ENCODE measurements at places on chromosomes 7 and 10.

DNA sequence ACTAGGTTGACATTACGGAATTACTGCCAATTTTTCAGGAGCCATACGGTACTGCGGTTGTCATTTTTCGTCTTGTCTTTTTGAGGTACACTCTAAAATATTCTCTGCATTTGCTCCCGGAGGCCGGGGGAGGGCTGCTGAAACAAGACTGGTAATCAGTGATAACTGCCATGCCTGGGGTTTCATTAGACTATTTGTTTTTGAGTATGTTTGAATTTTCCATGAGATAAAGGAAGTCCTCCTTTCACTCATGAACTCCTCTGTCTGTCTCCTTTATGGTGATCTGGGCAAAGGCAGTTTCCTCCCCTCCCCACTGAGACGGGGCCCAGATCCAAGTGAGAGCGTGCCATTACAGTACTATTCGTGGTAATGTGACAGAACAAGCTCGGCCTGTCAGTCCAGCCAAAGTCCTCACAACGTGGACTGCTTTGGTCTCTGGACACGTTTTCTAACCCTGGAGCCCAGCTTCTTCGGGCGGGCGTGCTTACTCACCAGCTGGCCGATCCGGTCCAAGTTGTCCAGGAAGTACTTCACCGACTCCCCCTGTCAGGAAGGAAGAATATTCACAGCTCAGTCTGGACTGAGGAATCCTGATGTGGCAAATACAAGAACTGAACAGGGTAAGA is 45.1 kb downstream of the AMZ1 start:
- no peak for DNase-seq

- no peak for DNase-seq
These were observed 23.8 kb downstream of the CXCL12 start for GRCh38 chr10:44361109-44361508.

GRCh38 chr10:63083904-63084689 is 49.0 kb upstream of the NRBF2 start:
- peak; percentile 20 for DNase-seq

DNA sequence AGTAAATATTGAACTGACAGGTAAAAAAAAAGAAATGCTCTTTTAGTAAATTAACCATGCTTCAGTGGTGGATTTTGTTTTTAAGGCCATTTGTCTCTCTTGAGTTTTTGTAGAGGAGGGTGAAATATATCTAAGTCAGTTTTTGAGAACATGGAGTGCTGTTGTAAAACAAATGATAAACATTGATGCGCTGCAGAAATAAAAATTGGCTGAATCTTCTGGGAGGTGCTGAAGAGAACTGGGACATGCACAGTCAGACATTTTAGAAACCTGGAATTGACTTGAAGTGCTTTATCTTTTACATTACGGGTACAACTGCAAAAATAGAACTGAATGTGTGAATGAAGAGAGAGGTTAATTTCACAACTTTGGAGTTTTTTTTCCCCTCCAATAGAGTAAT is 203.0 kb upstream of the HDAC9 start:
- DNase-seq, result no peak

DNA sequence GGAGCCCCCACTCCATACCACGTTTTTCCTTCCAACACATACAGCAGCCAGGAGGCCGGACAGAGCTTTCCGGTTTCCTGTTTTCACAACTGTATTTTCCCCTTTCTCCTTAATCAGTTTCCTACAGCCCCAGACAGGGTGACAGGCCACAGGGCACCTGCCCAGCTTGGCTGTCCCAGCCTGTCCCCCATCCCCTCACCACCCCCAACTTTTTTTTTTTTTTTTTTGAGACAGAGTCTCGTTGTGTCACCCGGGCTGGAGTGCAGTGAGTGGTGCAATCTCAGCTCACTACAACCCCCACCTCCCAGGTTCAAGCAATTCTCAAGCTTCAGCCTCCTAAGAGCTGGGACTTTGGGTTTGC is 10.3 kb upstream of the HSPB1 start:
- no peak for DNase-seq

GRCh38 chr10:132417957-132418441 is 21.0 kb downstream of the PWWP2B start:
- DNase-seq, result no peak

DNA sequence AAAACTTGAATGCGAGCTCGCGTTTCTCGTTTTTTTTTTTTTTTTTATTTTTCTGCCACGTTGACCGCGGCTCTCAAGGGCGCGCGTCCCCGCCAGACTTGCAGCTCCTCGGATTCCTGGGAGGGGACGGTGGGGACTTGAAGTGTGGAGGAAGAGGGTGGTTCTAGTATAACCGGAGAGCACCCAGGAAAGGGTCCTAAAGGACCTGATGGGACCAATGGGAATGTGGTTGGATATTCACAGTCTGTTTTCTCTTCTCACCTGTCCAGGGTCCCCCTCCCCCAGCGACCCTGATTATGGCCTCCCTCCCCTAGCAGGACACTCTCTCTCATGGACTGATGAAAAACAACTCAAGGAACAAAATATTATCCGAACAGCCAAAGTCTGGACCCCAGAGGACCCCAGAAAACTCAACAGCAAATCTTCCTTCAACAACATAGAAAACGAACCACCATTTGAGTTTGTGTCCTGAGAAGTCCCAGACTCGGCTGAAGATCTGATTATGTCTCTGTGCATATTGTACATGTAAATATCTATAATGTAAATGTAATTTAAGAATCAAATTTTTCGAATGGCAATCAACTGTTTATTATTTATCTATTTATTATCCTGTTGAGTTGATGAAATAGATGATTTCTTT is 1.4 kb downstream of the PTF1A start:
- no peak for DNase-seq

- DNase-seq, result no peak
These were observed 13.5 kb upstream of the PRPS1L1 start for GRCh38 chr7:18041191-18041590.

GRCh38 chr10:3169673-3170072 is 2.9 kb downstream of the PITRM1 start:
- DNase-seq, result no peak

GRCh38 chr10:73076360-73077183 is 20.1 kb downstream of the P4HA1 start:
- no peak for DNase-seq

- DNase-seq, result no peak
These were observed 86.1 kb upstream of the MTPN start for GRCh38 chr7:136063326-136063666.

- no peak for DNase-seq
These were observed 709 bp downstream of the ARPC1B start for GRCh38 chr7:99375070-99375807.

DNA sequence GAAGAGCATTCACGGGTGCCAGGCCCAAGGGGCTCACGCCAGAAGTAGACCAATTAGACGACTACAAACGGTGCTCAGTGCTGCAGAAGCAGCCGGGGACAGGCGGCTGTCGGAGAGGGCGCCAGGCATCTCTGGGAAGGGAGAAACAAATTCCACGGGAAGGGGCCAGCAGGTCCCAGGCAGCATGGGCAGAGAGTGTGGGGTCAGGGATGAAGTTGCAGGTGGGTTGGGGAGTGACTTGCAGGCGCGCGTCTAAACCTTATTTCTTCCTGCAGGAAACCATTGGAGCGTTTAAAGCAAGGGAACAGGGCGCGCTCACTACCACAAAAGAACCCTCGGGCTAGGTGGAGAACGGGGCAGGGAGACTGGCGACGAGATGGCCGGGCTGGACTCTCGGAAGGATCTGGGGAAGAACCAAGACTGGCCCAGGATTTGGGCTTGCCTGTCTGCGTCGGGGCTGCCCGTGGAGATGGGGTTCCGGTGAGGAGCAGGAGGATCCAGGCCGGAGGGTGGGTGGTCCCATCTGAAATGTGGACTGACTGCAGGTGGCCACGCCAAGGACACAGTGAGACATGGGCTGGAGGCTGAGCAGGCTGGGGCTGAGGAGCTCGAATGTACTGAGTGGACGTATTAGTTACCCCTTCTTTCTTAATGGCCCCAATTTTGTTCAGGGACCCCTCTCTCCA is 116.3 kb upstream of the DIP2C start:
- no peak for DNase-seq

- no peak for DNase-seq
These were observed 43.0 kb upstream of the GRM3 start for GRCh38 chr7:86600506-86601290.

DNA sequence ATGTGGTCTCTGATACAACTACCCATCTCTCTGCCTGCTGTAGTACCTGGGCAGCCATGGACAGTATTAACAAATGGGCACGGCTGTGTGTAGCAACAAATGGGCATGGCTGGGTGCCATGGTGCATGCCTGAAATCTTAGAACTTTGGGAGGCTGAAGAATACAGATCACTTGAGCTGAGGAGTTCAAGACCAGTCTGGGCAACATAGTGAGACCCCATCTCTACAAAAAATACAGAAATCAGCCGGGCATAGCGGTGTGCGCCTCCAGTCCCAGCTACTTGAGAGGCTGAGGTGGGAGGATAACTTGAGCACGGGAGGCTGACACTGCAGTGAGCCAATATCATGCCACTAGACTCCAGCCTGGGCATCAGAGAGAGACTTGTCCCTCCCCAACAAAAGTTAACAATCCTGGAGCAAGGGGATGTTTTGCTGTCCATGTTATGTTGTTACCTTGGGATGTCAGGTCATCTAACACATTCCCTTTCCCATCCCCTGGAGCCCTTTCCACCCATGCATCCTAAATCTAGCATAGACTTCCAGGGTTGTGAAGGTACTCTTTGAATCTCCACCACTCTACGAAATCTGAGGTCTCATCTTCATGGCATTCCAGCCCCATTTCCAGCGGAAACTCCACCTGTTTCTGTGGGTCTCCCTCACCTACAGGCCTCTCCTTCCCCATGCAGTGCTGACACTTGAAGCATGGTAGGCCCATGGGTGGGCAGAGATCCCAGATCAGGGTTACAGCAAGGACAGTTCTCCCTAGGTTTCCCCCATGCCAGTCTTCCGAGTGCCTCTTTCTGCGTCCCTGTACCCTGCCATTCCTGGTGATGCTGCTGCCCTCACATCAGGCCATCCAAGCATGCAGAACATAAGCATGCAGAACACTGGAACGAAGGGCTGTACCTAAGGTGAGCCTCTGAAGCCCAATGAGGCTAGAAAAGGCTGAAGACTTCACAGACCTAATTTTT is 13.1 kb downstream of the FXYD4 start:
- no peak for DNase-seq

GRCh38 chr10:67665491-67665890 is 30.5 kb downstream of the CTNNA3 start:
- no peak for DNase-seq

DNA sequence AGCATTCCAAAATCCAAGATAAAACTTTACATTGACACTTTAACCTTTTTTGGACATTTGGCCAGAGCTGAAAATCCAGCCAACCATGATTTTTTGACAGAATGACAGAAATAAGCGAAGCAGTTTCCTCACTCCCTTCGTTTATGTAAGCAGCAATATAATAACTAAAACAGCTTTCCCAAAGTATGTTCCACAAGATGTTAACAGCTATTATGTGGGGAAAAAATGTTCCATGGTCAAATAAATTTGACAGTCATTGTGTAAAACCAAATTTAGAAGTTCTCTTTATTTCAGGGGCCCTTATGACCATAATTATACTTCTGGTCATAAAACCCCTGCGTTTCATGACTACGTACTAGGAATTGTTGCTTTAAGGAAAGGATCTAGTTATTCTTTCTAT is 416.5 kb downstream of the MAGI2 start:
- no peak for DNase-seq

DNA sequence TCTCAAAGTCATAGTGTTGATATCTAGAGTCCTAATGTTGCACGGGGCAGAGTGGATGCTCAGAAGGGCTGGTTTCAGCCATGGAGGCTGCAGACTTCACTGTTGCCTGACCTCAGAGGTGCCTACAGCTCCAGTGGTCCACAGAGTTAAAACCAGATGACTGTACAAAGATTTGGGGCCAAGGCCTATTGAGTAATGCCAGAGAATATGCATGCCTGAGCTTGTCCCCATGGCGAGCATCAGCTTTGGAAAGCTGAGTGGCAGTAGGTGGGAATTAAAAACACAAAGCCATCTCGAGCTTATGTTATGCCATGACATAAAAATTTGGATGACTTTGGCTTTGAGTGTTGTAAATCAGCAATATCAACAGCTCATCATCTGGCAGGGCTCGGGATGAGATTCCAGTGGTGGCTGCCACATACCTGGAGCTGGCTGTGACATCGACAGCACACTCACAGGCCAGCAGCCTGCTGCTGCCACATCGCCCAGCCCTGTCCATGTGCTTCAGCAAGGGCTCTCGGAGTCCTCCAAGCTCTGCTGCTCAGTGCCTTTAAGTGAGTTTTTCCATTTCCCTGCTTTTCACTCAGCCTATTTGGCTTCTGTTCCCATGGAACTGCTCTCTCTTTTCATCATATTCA is 379.6 kb downstream of the TNS3 start:
- peak; percentile 10 for DNase-seq

DNA sequence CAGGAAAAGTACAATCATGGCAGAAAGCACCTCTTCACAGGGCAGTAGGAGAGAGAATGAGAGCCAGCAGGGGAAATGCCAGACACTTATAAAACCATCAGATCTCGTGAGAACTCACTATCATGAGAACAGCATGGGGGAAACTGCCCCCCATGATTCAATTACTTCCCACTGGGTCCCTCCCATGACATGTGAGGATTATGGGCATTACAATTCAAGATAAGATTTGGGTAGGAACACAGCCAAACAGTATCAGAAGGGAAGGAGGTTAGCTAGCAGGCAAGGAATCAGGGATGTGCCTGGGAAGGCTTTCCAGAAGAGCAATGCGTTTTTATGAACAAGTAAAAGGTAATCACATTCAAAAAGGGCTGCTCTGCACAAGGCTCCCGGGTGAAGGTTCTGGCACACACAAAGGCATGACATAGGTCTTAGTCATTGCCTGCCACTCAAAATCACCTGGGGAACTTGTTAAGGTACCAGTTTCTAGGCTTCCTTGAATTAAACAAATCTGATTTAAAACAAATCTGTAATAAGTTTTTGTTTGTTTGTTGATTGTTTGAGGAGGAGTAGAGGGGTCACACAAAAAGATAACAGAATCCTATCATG is 40.9 kb downstream of the BMPER start:
- DNase-seq, result no peak

- no peak for DNase-seq
These were observed 8.3 kb upstream of the OCM start for GRCh38 chr7:5872326-5872725.

DNA sequence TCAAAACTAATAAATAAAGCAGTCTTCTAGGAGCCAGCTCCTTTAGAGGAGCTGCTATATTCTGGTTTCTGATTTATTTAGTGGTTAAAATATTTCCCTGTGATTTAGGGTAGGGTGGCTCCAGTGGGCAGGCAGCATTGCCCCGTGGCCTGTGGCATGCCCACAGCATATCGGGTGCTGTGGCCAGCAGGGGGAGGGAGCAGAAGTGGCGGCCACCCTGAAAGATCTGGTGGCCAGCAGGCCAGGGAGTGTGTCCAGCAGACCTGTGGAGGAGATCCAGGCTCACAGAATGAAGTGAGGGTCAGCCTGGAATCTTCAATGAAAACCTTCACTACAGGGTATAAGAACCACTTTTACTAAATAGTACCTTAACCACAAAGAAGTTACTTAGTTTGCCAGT is 189.2 kb downstream of the TAX1BP1 start:
- no peak for DNase-seq
